ENCODE measurements at places on chromosomes 7 and 10.

GRCh38 chr10:92690915-92691590 lies 1.3 kb downstream of the HHEX start:
- no peak for DNase-seq

DNA sequence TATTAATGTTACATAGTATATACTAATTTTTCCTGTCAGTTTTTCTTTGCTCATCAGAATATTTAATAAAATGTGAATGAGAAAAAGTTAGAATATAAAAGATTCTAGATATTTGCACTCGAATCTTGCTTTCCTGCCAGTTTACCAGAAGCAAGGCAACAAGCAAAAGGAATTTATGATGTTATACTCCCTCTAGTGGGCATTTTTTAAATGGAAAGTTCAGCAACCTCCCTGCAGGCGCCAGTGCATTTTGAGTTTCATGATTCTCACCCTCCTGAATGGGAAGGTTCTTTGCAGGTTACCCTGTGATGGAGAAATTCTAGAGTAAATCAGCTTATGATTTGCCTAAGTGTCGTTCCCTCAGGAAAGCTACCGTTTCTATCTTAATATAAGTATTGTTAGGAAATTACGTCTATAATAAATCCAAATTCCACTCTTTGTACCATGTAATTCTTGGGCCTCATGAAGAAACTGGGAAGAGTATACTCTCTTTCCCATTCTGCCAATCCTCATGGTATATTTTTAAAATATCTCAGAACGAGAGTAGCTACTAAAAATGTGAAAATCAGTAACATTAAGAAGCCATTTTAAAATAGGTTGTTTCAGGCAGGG lies 350.0 kb downstream of the CRPPA start:
- DNase-seq: no peak

- DNase-seq: no peak
These were observed 45.7 kb downstream of the SNX10 start for GRCh38 chr7:26337232-26337865.

DNA sequence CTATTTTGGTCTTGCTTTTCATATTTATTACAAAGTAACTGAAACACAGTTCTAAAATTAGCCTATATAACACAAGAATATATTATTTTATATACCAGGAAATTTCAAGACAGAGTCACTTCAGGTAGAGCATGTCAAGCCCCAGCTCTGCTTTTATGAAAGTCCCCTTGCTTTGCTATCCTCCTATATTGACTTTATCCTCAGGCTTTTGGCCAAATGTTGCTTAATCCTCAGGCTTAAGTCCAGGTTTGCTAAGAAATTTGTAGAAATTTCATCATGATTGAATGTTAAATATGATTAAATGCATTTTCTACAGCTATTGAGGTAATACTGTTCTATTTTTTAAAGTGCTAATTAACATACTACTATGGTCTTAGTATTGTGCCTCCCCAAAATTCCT lies 227.6 kb downstream of the FZD1 start:
- DNase-seq: no peak

GRCh38 chr10:69828144-69828870 lies 26.6 kb downstream of the COL13A1 start:
- no peak for DNase-seq

DNA sequence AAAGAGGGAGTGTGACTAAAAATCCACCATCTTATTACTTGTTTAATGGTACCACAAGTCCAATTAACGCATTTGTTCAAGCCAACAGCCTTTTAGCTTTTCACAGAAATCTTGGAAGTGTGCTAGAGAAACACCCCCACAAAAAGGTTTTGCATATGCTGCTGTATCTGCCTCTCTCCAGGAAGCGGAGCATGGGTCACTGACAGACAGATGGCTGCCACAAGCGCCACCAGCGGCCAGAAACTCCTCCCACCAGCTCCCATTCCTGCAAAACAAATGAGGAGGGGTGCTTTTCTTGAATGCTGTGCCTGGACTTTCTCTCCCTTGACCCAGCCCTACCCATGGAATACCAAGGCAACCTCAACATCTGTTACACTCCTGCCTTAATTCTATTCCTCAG lies 176.3 kb upstream of the LRGUK start:
- no peak for DNase-seq

DNA sequence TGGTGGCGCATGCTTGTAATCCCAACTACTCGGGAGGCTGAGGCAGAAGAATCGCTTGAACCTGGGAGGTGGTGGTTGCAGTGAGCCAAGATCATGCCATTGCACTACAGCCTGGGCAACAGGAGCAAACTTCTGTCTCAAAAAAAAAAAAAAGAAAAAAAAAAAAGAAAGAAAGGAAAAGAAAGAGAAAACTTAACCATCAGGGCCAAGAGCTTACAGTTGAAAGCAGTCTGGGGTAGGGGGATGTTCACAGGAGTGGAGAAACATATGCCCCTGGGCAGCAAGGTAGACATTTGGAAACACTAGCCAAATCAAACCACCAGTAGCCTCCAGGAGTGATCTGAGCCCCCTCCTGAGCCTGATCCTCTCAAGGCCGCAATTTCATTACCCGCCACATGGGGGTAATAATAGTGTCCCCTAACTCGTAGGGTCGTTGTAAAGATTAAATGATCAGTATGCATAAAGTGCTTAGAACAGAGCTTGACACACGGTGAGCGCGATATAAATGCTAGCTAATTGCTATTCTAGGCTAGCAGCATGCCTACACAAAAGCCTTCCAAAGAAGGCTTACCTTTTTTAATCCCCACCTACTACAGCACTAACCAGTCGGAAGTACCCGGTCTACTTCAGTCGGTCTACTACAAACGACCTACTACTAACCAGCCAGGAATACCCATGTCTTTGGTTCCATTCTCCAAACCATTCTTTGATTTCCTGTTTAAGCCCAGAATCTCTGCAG lies 274.3 kb upstream of the NEBL start:
- DNase-seq: no peak

DNA sequence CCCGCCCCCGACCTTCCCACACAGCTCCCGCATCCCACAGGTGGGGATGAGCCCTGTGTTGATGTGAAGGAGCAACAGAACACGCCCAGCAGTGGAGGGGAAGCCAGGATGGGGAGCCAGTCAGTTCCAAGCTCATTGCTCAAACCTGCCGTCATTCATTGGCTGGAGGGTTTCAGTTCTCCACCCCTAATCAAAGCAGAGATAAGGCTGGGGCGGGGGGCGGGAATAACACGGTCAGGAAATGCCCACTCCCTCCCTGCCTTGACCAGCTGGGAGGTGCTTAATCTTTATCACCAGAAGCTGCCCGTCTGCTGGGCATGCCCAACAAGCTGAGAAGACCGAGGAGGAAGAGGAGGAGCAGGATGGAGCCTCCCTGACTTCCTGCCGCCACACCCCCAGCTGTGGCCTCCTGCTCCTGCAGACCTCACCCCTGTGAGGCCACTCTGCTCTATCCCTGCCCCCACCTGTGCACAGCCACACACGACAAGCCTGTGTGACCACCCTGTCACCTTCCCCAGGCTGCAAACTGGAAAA lies 265.1 kb downstream of the ZEB1 start:
- DNase-seq: no peak

DNA sequence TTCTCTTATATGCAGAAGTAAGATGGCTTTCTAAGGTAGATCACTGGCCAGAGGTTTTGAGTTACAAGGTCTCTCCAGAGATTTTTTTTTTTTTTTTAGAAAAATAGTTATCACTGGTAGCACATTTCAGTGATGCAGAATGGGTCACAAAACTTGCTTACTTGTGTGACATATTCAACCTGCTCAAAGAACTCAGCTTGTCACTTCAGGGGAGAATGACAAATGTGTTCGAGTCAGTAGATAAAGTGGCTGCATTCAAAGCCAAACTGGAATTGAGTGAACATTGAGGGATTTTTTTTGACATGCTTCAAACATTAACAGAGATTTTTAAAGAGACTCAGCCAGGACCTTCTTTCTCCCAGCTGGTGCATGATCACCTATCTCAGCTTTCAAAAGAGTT lies 33.4 kb downstream of the PHTF2 start:
- no peak for DNase-seq

- DNase-seq: no peak
These were observed 5.0 kb downstream of the NUP205 start for GRCh38 chr7:135562720-135563119.

GRCh38 chr10:63221950-63222349 lies 88.8 kb downstream of the NRBF2 start:
- no peak for DNase-seq

DNA sequence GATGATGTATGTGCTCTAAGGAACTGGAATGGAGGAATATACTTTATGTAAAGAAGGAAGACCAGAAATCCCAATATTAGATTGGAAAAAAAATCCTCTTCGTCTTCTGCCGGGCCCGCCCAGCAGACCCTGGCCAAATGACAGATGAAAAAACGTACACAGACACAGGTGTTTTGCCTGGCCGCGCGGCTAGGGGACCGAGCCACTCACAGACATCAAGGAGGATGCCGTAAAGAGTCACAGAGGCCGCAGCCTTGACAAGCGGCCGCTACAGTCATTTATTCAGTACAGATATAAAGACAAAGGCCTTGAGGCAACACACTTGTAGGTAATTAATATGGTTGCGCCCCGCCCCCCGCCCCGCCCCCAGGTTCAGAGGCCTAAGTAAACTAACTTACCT lies 594.1 kb downstream of the GRM8 start:
- DNase-seq: no peak

DNA sequence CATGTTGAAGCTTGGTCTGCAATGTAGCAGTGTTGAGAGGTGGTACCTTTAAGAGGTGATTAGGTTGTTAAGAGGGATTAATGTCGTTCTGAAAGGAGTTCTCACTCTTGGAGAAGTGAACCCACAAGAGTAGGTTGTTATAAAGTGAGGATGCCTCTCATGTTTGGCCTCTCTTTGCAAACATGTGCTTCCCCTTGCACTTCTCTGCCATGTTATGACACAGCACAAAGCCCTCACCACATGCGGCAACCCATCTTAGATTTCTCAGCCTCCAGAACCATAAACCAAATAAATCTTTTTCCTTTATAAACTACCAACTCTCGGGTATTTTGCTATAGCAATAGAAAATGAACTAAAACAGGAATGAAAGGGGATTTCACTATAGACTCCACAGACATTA lies 66.3 kb downstream of the KMT2C start:
- DNase-seq: no peak

GRCh38 chr10:122435212-122435827 lies 19.1 kb upstream of the ARMS2 start:
- DNase-seq: no peak

- no peak for DNase-seq
These were observed 5.5 kb upstream of the OPN4 start for GRCh38 chr10:86648704-86649427.

DNA sequence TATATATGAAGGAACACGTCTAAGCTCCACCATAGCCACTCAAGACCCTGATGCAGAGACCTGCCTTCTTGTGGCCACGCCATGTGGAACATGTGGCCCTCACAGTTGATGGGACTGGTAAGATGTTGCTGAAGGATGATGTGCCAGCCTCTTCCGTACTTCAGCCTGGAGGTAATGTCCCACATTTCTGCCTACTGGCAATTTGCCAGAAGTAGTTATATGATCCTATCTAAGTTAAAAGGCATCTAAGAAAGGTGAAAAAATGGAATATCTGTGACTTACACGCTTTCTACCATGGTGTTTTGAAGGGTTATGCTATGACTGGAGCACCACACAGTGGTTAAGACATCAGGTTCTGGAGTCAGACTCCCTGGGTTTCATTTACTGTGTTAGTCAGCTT lies 948.7 kb upstream of the GHITM start:
- DNase-seq: no peak

DNA sequence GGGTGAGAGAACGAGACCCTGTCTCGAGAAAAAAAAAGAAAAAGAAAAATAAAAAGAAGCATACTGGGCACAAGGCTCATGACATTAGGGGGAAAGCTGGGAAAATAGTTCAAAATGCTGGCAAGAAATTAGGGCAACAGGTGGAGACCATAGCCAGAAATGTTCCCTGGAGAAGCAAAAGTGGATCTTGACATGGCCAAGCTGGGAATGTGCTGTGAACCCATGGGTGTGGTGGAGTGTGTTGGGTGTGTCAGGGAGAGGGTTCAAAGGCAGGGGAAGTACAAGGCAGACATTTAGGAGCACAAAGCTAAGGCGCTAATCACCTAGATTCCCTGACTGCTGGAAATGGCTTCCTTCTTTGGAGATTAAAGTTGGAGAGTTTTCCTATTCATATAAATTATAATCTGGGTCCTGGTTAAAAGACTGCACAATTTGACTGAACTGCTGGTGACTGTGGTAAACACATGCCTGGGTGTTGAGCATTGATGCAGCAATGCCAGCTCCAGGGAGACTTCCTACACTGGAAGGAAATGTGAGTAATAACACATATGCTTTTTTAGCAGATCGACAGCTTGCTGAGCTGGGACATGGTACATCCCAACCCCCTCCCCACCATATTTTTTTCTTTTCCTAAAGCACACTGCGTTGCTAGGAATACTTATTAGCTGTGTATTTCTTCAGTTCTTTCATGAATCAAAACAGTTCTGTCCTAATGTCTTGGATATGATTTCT lies 70.1 kb upstream of the ARHGAP21 start:
- DNase-seq: no peak

DNA sequence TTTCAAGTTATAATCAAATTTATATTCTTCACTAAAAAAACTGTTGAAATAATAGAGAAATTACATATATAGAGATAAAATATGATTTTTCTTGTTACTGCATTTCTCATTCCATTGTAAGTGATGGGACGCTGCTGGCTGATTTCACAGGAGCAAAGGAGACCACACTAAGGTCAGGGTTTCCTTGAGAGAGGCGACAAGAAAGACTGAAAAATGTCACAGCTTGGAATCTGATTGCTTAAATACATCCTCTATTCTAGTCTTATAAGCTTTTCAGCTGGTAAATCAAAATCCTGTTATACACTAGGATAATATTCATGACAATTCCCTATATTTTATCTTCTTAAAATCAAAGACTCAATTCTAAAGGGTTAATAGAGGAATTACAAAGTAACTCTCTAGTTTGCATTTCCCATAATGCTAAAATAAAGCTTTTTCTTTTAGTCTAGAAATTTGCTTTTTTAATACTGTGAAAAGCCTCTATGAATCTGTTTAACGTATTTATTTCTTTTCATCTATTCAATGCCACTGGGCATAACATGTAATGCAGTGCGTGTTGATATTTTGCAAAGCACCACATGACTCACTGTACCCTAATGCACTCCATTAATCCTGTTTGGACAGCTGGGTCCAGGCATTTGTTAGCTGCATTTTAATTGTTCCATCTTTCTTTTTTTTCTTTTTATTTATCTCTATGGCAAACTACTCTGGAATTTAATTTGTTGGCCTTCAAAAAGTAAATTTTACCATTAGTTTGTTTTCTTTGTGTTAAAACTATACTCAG lies 81.7 kb downstream of the RNF32 start:
- DNase-seq: no peak

GRCh38 chr7:50552139-50552538 lies 13.1 kb downstream of the DDC start:
- DNase-seq: no peak

- no peak for DNase-seq
These were observed 86.9 kb upstream of the ZNF438 start for GRCh38 chr10:31118556-31118955.

GRCh38 chr10:98260752-98261151 lies 7.2 kb downstream of the LOXL4 start:
- no peak for DNase-seq
